ENCODE measurements at places on chromosomes 4 and X.

GRCh38 chr4:33060674-33061542 is 2340.7 kb downstream of the PCDH7 start:
- peak; percentile 53 for DNase-seq

- DNase-seq: no peak
These were observed 196.1 kb downstream of the ZNF330 start for GRCh38 chr4:141416677-141417363.

DNA sequence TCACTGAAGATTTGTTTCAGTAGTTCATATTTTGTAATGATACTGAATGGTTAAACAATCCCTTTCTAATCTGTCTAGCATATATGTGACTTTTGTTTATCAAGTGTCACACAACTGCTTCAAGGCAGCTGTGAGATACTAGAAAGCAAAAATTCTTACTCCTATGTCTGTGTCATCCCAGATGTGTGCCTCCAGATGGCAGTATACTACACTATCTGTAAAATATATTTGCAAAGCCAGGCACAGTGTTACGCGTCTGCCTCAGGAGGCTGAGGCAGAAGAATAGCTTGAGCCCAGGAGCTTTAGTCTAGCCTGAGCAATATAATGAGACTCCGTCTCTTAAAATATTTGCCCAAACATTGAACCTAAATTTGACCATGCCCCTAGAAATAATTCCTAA is 4.0 kb downstream of the NUDT10 start:
- peak; percentile 2 for DNase-seq

DNA sequence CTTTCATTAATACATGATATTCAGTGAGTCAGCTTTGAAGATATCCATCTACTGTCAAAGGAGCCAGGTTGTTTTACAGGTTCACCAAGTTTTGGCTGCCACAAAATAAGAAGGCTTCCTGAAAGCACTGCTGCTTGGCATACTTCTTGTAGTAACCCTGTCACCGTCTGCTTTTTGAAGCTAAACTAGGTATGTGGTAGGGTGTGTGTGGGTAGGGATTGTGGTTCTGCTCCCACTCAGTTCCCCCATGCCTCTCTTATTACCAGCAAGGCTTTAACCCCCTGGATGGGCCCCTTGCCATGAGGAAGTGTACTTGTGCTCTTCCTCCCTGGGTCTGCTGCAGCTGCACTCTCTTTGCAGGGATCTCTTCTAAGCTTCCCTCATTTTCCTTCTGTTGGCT is 191.2 kb downstream of the BANK1 start:
- peak; percentile 23 for DNase-seq

GRCh38 chrX:132169554-132169953 is 41.7 kb upstream of the FRMD7 start:
- no peak for DNase-seq

DNA sequence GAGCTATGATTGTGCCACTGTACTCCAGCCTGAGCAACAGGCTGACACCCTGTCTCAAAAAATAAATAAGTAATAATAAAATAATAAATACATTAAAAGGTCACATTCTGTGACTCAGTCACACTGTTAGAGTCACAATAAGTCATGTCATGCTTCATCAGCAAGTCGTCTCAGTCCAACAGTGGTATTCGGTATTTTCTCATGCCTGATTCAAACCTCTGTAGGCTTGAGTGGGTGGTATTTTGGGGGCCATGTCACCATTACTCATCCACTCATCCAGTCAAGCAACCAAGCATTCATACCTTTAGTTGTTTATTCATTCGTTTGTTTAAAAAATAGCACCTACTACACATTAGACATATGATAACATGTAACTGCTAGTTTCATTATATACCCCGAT is 46.9 kb downstream of the SUPT20HL2 start:
- no peak for DNase-seq

- DNase-seq: peak; percentile 15
These were observed 63.8 kb upstream of the ANXA10 start for GRCh38 chr4:168028568-168028967.
